ENCODE measurements at places on chromosomes 1 and 21. TPM values are rescaled to one million over a fixed set of nuclear protein-coding genes. Genes with fewer than 3 reads are reported as not detected.

DNA sequence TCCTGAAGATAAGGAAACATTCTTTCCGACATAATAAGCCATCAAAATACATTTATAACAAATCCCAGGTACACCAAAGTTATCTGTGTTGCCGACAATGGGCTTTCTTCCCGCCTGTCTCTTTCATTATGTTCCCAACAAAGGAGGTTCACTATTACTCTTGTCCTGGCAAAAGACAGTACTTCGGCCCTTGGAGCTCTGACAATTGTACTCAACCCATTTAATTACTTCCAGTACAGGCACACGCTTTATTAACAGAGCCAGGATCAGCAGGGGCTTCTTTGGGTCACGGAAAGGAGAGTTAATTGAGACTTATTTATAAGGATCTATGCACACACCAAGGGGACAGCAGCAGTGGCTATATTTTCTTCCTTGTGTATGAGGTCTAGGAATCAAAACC is 46.6 kb upstream of the DUSP10 start:
- DNase-seq = no peak

DNA sequence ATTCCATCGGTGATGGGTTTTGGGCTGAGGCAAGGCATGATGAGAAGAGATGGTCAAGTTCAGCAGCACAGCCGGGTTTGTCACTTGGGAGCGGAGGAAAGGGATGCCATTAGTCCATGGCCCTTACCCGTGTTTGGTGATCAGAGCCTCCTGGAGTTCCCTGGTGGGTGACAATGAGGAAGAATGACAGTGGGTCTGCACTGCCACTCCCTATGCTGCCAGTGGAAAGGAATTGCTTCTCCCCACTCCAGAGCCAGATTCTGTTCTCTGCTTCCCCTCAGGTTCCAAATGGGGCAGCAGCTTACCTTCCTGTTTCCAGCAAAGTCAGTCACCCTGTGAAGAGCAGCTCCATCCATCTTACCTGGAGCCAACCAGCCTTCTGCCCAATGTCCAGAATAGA is 393.1 kb downstream of the PTPRU start:
- no peak for DNase-seq

GRCh38 chr1:6694121-6694713 is 7.4 kb downstream of the DNAJC11 start:
- no peak for DNase-seq

DNA sequence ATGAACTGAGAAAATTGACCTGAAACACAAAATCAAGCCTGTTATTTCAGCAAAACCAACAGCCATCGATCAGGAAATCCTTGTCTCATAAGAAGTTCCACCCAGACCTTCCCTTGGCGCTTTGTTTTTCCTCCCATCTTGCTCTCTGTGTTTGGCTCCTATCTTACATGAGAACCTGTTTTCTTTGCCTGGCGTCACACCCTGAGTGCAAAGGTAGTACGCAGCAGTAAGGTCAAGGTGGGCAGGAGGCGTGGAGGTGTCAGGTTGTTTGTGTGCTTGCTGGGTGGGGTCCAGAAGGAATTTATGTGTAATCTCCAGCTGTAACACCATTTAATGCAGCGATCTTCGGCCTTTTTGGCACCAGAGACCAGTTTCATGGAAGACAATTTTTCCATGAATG is 50.5 kb downstream of the C1orf21 start:
- DNase-seq = no peak

GRCh38 chr1:172125812-172126430 is 284.6 kb downstream of the DNM3 start:
- DNase-seq = no peak

DNA sequence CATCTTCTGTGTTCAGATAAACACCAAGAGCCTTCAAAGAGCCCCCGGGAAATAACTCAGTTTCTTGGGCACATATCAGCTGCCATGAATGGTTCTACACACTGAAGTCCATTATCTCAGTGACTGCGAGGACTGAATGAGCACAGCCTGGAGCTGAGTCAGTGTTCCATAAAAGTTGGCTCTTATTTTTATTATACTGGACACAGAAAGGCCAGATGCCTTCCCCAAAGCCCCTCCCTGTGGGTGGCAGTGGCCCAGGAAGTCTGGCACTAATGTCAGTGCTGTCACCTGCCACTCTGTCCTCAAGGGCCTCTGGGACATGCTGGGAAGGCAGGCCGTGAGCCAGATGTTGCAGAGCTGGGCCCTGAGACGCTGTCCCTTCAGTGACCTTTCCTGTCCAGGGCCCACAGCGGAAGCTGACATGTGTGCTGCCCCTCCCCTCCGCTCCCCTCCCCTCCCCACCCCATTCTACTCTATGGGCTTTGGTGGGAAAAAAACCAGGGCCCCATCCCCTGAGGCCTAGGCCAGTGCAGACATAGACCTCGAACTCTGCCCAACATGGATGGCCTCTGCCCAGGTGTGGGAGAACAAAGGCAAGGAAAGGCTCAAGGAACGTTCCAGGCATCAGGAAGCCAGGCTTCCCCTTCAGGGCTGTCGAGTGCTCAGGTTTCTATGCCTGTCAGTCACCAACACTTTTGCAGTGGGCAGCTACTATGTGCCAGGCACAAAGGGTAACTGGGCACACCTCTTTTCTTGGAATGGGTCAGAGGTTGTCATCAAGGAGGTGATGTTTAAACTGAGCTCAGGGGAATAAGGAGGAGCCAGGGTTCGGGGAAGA is 22.4 kb upstream of the NPPB start:
- DNase-seq = peak; percentile 80

- DNase-seq = no peak
These were observed 616.8 kb downstream of the LTN1 start for GRCh38 chr21:28375708-28376385.

The SFT2D2 gene
- 43.2 TPM for total RNA-seq

The ACTA1 gene
- not detected for total RNA-seq

The SIPA1L2 gene
- 34.3 TPM for total RNA-seq

The FNDC10 gene
- 2.8 TPM for total RNA-seq

Data from sigmoid colon (tissue), 7 donors.